ENCODE measurements at places on chromosomes 13 and 19.
A peak's percentile ranks its signal among the peaks of the same experiment; 100 is the strongest.

GRCh38 chr13:107124129-107124718 is 556.3 kb upstream of the ARGLU1 start:
- DNase-seq: peak; percentile 7

DNA sequence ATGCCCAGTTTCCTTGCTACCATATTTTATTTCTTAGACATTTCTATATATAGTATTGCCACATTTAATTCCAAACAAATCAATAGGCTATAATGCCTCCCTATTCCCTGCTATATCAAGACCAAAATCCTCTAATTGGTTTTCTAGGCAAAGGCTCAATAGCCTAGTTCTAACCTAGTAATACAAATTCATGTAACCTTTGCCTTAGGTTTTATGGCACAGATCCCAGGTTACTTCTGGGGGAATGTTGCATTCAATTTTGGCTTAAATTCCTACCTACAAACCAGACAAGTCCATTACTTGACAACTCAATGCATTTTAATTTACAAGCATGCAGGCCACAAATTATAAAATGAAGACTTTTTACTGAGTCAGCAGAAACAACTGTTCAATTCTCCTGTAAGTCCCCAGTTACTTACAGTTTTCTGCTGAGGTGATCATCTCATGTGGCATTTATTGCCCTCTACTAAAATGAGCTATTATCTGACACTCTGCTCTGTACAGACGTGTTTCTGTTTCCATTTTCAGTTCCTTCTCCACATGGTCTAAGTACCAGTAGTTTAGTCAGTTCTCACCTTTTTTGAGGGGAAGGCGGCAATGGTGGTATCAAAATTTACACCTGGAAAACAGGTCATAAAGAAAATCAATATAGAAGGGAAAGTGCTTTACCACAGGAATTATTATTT is 11.7 kb downstream of the KCNRG start:
- DNase-seq: no peak

GRCh38 chr13:64546371-64546770 is 2683.8 kb downstream of the PCDH9 start:
- DNase-seq: no peak

- DNase-seq: no peak
Measured at GRCh38 chr13:96089749-96090239, at the start of gene HS6ST3. HS6ST3 (plus strand) TSS chr13:96090107.

- no peak for DNase-seq
Measured at GRCh38 chr19:48396016-48396823, 2.8 kb downstream of the GRIN2D start.

- DNase-seq: no peak
Measured at GRCh38 chr19:932648-933552, 7.1 kb downstream of the ARID3A start.

- no peak for DNase-seq
Measured at GRCh38 chr13:72953391-72953965, 105.3 kb upstream of the KLF5 start.

- no peak for DNase-seq
Measured at GRCh38 chr13:102176846-102177245, 225.0 kb downstream of the FGF14 start.

- DNase-seq: no peak
Measured at GRCh38 chr19:994516-994915, 5.7 kb upstream of the GRIN3B start.

DNA sequence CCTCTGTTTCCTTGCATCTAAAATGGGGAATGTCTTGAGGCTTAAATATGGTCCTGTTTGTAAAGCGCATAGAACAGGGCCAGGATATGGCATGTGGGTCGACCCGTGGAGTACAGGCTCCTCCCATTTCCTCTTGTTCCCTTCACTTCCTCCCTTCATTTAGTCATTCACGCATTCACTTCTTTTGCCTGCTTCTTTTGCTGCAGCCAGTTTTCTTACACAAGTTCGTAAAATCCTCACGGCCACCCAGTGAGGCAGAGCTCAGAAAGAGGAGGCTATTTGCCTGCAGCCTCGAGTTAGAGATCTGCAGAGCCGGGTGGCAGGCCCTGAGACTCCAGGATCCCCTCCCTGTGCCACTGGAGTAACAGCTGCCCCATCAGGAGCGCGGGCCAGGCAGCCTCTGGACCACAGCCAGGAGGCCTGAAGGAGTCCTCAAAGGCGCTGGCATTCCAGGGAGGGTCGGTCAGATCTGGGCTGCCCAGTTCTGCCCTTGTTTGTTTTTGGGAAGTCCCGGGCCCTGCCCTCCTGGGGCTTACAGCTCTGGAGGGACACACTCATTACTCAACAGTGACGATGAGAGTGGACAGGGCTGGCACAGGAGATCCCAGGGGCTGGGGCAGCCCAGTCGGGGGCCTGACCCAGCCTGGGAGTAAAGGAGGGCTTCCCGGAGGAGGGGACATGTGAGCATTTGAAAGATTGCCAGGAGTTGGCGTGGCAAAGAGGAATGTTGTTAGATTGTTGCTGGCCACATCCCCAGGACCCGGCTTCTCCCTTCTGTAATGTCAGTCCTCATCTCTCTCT is 4.6 kb downstream of the PPP5C start:
- peak; percentile 33 for DNase-seq

DNA sequence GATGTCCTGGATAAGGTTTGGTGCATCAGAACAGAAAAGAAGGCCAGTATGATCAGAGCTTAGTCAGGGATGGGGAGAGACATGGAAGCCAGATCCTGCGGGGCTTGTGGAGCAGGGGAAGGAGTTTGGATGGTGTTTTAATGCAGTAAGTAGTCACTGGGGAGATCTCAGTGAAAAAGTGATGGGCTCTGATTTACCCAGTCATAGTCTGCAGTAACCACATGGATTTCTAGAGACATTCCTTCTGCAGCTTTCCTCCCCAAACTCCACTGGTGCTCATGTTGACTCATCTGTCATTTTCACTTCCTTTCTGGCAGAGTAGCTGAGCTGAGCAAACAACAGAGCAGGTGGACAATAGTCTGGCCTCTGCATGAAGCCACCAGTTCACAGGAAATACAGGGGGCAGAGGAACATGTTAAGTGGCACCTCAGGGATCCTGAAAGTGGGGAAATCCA is 144.1 kb downstream of the DPF1 start:
- DNase-seq: no peak

Measured in AML-193 (cell line).